Mucosa of descending colon (tissue), 3 donors: ENCODE measurements at places on chromosomes 5 and 9.

DNA sequence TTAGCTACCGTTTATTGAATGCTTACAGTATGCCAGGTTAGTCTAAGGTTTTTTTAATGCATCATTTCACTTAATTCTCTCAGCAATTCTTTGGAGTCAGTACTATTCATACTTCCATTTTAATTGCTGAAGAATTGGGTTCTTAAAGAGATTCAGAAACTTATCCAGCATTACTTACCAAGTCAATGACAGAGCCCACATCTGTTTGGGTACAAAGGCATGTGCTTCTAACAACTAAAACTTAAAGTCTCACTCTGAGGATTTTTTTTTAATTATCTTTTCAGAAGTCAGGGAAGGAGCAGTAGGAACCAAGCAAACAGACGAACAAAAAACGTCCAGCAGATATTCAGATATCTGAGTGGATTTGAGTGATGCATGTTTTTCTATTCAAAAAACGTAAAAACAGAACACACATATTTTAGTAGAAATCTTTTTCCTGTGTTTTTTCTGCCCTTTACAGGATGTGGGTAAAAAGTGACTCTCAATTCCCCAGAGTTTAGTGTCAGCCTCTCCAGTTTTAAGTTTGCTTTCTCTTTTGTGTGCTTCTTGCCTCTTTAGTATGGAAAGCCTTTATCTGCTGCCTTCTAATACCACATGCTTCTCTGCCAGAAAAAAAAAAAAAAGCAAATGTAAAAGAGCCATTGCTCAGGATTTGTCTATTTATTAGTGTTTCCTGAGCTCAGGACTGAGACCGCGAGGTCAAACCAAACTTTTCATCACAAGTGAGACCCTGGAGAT is 118.0 kb downstream of the PRKACG start:
- no peak for DNase-seq

- no peak for DNase-seq
Observed at GRCh38 chr9:120886490-120886967, 9.5 kb upstream of the PHF19 start.

GRCh38 chr9:38356851-38357250 is 35.7 kb upstream of the ALDH1B1 start:
- no peak for DNase-seq

DNA sequence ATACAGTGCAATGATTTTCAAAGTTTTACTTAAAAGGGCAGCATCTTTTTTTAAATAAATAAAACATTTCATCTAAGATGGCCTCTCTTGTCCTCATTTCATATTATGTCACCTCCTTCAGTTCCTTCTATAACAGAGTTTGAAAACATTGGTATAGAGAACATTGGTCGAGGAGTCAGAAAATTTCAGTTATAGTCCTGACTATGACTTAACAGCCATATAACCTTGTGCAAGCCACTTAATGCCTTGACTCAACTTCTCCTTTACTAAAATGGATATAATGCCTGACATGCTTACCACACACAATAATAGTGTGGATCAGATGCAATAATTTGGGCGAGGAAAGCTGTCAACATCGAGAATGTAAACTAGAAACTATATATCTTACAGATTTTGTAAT is 22.6 kb downstream of the SSBP2 start:
- DNase-seq = no peak

DNA sequence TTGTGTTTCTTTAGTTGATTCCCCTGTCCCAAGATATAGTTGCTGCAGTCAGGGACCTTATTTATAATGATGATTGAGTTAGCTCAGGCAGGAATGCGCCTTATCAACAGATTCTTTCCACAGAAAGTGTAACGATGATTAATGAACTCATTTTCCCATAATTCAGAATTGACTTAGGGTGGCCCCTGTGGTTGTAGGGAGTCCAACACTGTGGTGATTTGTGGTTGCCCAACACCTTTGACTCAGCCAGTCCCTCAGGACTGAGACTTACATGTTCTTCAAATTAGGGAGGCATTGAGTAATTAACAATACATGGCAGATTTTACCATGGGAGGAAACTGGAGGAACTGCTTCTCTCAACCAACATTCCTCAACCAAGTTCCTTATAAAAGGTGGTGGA is 221.9 kb downstream of the GABRG2 start:
- DNase-seq = no peak

DNA sequence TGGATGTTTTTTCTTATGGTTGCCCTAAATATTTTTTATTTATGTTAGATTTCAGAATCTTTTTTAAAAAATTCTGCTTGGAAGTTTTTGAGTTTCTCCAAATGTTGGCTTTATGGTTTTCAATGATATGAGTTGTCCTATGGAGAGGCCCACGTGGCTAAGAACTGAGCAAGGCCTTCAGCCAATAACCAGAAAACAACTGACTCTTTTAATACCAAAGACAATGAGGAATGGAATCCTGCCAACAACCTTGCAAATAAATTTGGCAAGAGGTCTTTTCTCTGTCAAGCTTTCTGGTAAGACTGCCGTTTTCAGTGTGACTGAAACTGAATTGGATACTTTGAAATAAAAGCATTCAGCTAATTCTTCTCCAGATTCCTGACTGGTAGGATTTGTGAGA is 1740.1 kb upstream of the WWC1 start:
- no peak for DNase-seq

GRCh38 chr5:159463590-159464321 is 133.5 kb upstream of the IL12B start:
- DNase-seq = no peak

DNA sequence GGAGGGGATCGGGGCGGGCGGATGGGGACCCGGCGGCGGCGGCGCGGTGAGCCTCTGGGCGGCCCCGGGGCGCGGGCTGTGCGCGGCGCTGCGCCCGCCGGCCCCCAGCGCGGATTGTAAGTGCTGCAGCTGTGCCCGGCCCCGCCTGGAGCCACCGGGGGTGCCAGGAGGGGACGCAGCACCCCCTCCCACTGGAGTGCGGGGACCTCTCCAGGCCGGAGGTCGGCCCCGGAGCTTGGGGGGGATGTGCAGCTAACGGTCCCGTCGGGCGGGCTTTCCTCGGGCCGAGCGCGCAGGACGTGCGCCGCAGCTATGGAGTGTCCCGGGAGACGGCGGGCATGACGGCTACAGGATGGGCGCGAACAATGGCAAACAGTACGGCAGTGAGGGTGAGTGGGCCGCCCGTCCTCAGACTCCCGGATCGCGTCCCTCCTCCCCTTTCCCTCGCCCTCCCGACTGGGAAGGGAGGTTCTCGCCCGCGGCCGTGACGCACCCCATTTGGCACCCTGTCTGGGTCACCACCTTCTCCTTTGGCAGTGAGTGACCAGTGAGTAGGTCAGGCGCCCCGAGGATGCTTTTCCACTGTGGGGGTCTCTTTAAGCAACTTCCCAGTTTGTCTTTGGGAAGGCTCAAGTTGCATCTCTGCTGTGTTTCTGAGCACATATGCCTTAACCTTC is 483 bp downstream of the FBXL7 start:
- DNase-seq = peak; percentile 41

DNA sequence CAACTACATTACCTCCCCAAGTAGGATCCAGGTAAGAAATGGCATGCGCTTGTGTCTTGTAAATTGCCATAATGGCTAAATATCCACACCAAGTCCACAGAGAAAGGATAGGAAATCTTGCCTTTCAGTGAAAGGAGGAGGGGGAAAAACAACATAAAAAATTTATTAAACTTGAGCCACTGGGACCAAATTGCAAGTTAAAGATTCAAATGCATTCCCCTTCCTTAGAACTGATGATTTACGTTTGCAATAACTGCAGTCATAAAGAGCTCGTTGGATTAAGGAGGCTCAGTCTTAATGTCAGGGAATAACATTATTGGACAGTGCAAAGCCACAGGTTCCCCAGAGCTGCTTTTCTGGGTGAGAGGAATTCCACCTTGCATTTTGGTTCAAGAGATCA is 92.6 kb upstream of the SARDH start:
- no peak for DNase-seq

GRCh38 chr5:43802119-43802518 is 199.1 kb downstream of the NNT start:
- no peak for DNase-seq

- DNase-seq = no peak
Observed at GRCh38 chr9:135925496-135926133, 18.3 kb upstream of the CAMSAP1 start.

DNA sequence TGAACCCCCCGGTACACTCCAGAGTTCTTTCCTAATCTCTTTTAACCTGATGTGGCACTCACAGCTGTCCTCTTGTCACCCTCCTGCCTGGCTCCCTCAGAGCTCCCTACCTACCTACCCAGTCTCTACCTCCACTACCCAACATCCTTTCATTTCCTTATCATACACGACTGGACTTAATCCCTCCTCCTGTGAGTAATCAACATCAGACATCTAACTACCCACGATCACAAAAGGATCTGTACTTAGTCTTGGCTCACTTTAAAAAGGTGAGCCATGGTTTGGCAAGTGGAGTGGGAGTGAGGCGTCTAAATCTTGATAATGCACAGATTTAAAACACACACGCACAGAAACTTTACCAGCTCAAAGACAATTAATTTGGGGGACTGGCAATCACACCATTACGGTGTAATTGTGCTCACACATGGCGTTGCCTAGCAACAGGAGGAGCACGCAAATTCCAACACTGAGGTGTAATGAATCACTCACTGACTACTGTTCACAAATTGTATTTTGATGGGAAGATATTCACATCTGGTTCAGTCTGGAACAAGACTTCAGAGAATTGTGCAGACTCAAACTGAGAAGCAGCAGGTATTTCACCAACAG is 235.9 kb downstream of the EPB41L4A start:
- no peak for DNase-seq

- no peak for DNase-seq
Observed at GRCh38 chr5:55140908-55141665, 18.9 kb upstream of the GPX8 start.

- no peak for DNase-seq
Observed at GRCh38 chr5:28903643-28904042, 1865.3 kb upstream of the CDH9 start.

GRCh38 chr5:140249536-140249935 is 53.4 kb downstream of the PFDN1 start:
- DNase-seq = no peak

- no peak for DNase-seq
Observed at GRCh38 chr5:137831526-137831925, 36.1 kb upstream of the MYOT start.

DNA sequence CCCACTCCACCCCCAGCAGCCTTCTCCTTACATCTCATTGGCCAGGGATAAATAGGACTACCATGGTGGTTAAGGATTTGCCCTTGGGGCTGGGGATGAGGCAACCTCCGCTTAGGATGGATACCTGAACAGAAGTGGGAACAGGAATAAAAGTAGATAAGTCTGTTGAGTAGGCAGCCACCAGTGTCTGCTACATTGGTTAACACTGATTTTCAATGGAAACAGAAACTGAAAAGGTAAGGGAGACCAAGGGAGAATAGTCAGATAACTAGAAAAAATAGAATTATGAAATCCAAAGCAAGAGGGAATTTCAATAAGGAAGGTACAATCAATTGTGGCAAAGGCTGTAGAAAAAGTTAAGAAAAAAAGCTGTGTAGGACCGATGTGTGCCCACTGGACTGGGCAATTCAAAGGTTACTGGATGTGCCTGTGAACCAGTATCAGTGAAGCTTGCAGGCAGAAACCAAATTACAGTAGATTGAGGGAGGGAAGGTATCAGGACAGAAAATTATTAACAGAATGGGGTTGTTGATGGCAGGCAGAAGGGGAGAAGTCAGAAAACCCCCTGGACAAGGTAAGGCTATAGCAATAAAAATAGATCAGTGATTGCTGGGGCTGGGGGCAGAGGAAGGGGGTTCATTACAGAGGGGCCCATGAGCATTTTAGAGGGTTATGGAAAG is 48.7 kb downstream of the DNAJC21 start:
- no peak for DNase-seq
